Stimulated activated CD8-positive, alpha-beta memory T cell treated with anti-CD3 and anti-CD28 coated beads, Interleukin-4, amount 100 ng/mL, for 48 hours (primary cell): ENCODE measurements at places on chromosomes 1 and 21.

GRCh38 chr1:158422212-158422611, 3.8 kb downstream of the OR10K2 start:
- no peak for DNase-seq

DNA sequence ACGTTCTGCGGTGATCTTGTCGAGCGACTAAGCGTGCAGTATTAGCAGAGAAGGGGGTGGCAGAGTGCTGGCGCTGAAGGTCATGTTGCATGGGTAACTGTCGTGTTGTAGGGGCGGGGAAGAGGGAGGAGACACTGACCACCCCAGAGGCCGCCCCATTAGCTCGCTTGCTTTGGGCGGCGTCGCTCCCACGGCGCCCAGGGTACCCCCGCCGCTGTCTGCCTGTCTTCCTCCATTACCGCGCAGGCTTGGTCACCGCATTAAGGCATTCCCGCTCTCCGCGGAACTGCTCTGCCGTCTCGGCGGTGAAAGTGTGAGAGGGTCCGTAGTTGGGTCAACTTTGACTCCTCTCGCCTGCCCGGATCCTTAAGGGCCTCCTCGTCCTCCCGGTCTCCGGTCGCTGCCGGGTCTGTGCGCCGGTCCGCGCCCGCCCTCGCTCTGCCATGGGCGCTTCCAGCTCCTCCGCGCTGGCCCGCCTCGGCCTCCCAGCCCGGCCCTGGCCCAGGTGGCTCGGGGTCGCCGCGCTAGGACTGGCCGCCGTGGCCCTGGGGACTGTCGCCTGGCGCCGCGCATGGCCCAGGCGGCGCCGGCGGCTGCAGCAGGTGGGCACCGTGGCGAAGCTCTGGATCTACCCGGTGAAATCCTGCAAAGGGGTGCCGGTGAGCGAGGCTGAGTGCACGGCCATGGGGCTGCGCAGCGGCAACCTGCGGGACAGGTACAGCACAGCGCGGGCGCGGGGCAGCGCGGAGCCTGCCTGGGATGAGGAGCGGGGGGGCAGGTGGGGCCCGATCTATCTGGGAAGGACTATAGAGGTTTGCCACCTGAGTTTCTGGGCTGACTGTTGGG, at the start of gene MTARC2:
MTARC2 (plus strand) TSS at position 234 of the 846 bp plus-strand sequence; CDS start at position 444, 210 bp downstream.
- DNase-seq: peak; percentile 27

DNA sequence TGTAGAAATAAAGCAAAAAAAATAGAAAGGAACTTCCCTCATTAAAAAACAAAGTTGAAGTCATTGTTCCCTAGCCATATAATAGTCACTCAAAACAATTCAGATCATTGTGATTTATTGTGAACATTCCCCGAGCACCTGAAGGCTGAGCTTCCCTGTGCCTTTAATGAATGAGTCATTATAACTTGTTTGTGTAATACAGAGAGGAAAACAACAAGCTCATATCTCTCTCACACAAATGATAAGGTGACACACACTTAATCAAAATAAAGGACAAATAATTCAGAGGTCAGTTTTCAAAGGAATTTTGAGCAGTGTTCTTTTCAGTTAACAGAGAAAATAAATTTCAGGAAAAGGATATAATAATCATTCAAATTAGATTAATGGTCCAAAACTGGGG, 326.2 kb downstream of the DUSP10 start:
- DNase-seq: no peak

- no peak for DNase-seq
These were observed 75.5 kb upstream of the IPO9 start for GRCh38 chr1:201753492-201753891.

- no peak for DNase-seq
These were observed 1.5 kb upstream of the ALPL start for GRCh38 chr1:21507511-21508270.

DNA sequence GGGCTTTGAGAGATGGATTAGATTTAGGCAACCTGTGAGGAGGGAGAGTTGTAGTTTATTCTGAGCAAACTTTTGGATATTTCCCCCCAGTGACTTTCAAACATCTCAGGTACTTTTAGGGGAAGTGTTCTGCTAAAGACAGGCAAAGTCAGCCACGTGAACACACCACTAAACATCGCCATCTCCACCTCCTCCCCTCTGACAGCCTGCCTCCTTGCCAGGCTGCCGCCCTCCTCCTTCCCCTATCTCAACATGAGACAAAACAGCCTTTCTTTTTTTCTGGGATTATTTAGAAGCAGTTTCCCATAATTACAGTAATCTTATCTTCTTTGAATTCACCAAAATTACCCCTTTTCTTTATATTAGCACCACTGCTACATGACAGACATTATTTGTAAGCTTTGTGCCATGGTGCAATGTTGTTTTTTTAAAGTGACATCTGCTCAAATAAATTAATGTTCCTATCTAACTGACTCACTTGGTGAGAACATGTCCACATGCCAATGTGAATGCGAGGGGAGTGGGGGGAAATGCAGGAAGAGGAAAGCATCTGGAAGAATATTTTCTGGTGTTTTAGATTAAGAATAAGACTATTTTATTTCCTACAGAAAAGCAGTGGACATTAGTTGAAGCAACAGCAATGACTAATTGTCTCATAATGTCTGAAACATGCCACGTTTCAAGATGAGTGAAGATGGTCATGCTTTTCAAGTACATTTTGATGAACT, 147.8 kb upstream of the ATP1B1 start:
- DNase-seq: no peak

- DNase-seq: no peak
These were observed 1059.5 kb upstream of the ADGRL4 start for GRCh38 chr1:80066060-80066459.

DNA sequence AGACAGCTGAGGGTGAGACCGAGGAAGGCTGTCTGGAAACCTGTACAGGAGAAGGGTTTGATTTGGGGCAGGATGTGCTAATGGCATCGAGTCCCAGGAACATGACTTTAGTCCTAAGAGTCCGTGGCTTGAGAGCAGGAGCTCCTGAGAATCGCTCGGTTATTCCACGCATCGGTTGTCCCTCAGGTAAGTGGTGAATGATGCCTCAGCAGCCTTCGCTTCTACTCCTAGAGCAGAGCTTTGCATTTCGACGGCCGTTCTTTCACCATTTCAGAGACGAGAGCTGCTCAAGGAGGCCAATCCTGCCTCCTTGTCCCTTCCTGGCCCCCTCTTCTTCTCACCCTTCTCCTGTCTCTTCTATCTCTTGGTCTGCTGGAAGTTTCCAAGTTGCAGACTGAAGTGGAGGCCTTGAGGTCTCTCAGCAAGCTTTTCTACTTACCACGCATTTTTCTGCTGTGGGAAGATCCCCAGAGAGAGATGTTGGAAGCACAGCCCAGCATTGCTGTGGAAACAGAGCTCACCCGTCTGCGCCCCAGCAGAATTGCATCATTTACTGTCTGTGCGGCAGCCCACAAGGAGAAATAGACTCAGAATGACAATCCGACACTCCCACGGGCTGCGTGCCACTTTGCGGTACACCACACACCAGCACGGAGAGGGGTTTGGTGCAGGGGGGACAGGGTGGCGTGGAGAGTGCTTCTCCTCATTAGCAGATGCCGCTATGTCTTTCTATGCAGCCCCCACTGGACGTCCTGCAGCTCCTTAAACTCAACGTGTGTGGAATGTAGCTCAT, 270.7 kb upstream of the C1orf174 start:
- no peak for DNase-seq

GRCh38 chr1:201759194-201759815, 69.7 kb upstream of the IPO9 start:
- no peak for DNase-seq

GRCh38 chr1:113859478-113860175, 11.9 kb downstream of the PTPN22 start:
- DNase-seq: no peak

DNA sequence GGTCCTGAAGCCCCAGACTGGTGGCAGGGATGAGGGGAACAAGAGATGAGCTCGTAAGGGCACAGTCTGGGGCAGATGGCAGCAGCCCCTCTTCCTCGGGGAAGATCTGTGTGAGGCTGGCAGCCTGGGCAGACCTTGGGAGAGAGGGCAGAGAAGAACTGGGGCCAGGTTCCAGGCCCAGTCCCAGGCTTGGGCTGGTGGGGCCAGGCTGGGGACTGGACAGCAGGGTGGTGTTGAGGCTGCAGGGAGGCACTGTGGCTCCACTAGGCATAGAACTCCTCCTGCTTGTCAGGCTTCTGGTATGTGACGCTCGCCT, 35.7 kb downstream of the SDC3 start:
- DNase-seq: no peak

DNA sequence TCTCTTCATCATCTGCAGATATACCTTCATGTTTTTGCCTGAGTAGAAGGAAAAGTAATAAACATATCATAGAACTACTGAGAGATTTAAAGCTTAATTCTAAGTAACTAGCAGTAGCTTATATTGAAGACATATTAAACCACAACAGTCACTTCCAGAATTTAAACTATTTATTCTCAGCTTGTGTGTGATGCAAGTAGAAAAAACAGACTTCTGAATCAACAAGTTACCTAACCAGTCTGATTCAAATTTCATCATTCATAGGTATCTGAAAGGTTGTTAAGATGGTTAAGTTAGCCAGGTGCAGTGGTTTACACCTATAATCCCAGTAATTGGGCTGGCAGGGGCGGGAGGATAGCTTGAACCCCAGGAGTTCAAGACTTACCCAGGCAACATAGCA, 41.9 kb downstream of the SPAG17 start:
- no peak for DNase-seq

GRCh38 chr1:245809361-245809760, 654.6 kb downstream of the KIF26B start:
- no peak for DNase-seq

DNA sequence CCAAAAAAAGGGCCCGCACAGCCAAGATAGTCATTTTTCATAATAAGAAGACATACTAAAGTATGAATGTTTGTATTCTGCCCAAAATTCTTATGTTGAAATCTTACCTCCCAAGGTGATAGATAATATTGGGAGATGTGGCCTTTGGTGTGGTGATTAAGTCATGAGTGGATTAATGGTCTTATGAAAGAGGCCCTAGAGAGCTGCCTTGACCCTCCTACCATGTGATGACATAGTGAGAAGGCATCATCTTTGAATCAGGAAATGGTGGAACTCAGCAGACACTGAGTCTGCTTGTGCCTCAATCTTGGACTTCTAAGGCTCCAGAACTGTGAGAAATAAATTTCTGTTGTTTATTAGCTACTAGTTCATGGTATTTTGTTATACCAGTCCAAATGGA, 11.8 kb upstream of the RNPC3 start:
- DNase-seq: no peak

DNA sequence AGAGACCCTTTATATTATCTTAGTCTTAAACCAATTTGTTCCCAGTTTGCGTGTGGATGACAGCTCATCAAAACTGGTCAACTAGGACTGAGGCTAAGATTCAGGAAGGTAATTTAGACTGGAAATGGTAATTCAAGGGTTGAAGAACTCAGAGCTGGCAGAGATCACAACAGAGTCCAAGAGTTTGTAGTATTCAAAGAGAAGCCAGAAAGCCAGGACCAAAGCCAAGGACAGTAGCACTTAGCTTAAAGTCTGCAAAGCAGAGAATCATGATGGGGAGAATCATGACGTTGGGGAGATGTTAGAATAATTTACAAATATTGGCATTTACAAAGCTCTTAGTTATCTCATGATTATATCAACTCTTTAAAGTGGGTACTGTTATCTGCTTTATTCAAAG, 32.6 kb downstream of the RNF11 start:
- DNase-seq: no peak

DNA sequence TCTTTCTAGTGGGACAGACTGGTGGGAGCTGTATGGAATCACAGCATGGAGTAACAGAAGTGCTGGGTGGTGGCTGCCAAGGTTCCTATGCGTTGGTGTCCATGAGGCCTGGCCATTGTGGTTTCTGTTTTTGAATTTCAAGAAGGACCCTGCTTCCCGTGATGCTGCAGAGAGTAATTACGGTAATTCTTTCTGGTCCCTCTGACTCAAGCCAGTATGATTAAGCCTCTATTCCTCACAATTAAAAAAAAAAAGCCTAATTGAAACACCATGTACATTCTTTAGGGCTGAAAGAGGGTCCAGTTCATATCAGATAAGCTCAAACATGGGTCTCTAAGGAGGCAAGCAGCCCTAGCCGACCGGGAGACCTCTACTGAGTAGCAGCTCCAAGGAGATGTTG, 10.5 kb upstream of the C1orf21 start:
- DNase-seq: no peak

GRCh38 chr1:248373761-248374160, 1.8 kb upstream of the OR2T6 start:
- DNase-seq: no peak

DNA sequence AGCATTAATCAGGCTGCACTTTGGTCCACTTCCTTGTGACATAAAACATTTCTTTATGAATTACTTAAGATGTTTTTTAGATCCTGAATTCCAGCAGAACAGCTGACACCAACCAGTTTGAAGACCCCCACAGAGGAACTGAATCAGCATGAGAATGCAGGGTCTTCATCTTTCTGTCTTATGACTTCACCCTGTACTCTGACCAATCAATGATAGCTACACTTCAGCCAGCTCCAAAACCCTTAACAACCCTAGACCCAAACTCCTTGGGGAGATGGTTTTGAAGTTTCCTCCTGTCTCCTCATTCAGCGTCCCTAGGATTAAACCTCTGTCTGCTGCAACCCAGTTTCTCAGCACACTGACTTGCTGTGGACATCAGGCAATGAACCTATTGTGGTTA, 175.0 kb downstream of the CTH start:
- DNase-seq: no peak

DNA sequence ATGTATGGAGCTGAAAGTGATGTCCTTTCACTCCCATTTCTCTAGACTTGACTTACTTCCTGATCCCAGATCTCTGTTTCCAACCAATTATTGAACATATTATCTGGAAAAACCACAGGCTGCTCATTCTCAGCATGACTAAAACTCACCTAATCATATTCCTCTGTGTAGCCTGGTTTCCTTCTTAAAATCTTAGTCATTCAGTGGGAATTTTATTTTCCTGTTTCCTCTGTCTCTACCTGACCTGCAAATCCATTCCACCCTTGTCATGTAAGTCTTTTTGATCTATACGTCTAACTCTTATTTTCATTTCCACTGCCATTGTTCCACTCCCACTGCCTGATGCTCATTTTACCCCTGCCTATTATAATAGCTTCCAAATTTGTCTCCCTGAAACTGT, 67.9 kb upstream of the APOBEC4 start:
- no peak for DNase-seq

GRCh38 chr1:42736152-42736551, 3.9 kb downstream of the CLDN19 start:
- DNase-seq: peak; percentile 32

DNA sequence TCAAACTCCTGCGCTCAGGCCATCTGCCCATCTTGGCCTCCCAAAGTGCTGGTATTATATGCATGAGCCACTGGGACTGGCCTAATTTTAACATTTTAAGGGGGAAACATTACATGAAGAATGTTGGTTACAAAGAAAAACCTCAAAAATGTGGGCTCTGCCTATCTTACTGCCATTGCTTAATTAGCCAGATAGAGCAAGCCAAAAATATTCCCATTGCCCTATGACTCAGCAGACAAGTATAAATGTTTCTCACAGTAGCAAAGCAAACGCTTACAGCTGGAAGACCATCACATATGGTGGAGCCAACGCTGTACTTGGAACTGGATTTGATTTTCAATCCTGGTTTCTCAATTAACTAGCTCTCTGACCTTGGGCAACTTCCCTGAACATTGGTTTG, 502.0 kb downstream of the SMYD3 start:
- no peak for DNase-seq

GRCh38 chr1:2388004-2388913, 3.1 kb downstream of the MORN1 start:
- no peak for DNase-seq
